ENCODE measurements at places on chromosomes 12 and 14.

DNA sequence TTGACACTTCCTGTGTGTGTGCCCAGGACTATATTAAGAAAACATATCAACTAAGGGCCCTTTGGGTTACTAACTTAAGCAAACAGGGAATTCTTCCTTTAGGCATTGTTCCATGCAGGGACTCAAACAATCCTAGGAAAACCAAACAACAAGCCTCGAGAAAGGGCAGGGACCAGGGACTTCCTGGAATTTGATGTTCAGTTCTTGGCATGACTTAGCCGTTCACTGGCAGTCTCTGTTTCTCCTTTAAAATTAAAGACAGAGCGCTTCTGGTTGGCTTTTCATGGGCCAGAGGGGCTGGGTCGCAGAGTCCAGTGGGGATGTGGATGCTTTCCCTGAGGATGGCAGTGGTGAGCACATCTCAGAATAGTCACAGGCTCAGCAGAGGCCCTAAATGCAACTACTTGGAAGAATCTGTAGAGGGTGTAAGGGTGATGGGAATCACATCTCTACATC, 35.2 kb downstream of the RNFT2 start:
- no peak for DNase-seq

- DNase-seq = no peak
Measured at GRCh38 chr12:8677362-8677761, 14.7 kb upstream of the MFAP5 start.

DNA sequence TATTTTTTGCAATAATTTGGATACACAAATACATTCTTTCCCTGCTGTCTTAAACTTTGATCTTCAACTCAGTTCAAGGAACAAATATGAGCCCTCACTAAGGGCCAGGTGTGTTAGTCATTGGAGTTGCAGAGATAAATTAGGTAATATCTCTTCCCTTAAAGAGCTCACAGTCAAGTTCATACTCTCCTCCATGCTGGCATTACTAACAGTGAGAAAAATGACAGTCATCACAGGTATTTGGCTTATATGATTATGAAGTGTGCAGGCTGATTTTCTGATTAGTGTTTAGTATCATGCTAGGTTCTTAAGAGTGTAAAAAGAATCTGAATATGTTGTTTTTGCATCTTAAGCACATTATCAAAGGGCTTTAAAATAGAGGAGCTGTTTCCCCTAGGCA, 594.7 kb downstream of the CCER1 start:
- no peak for DNase-seq

GRCh38 chr14:99206090-99206489, 65.9 kb downstream of the BCL11B start:
- no peak for DNase-seq

DNA sequence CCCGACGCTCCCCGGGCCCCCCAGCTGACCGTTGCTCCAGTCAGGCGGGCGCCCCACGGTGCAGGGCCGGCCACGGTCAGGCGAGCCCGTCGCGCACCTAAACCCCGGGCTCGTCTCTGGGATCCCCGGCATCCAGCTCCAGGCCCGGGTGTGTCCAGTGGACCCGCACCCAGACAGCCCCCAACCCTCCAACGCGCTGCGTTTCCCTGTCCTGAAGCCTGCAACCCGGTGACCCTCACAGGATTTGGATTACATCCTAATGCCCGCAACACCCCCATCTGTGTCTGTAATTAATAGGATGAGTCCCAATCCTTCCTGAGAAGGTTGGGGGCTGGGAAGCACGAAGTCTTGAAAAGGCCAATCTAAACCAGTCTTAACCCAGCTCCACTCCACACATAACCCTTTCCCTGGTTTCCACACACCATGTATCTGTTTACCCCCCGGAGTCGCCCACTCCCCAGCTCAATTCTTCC, 10.4 kb downstream of the CPNE6 start:
- DNase-seq = no peak

All from adipocyte (in vitro differentiated cells).